Anterior cingulate cortex (tissue), 58 donors: ENCODE measurements at places on chromosomes 3 and 15.

GRCh38 chr15:33425142-33425541 is 114.4 kb downstream of the RYR3 start:
- no peak for DNase-seq

DNA sequence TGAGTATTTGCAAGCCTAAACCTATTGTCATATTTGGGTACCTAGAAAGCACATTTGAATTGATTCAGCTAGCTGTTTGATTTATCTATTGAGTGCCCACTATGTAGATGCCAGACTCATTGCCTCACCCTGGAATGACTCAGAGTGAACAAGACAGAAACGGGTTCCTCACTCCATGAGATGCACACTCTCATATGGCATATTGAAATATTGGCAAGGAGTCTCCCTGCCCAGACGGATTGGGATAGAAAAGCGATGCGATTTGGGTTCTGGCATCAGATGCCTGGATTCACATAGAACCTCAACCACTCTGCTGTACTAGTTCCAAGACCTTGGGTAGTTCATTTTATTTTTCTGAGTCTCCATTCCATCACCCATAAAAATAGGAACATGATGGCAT is 22.5 kb downstream of the LRRN1 start:
- no peak for DNase-seq

DNA sequence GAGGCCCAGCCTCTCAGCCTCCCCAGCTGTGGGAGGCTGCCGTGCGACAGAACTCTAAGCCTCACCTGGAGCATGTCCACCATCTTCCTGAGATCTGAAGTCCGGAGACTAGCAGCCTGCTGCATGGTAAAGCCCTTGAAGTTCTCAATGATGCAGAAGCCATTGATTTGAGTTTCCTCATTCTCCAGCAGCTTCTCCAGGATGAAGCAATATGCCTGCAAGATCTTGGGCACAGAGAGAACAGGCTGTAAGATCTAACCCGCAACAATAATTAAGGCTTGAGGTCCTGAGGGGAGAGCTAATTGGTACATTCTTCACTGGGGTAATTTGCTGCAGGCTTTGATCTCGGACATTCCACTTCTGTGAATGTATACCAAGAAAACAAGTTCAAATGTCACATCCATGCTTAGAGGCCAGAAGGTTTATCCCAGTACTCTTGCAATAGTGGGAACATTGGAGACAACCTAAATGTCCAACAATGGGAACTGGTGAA is 9.7 kb downstream of the RLBP1 start:
- DNase-seq: no peak

- no peak for DNase-seq
Observed at GRCh38 chr3:43126536-43126935, 20.7 kb upstream of the POMGNT2 start.

GRCh38 chr3:177358977-177359592 is 161.8 kb upstream of the TBL1XR1 start:
- no peak for DNase-seq

DNA sequence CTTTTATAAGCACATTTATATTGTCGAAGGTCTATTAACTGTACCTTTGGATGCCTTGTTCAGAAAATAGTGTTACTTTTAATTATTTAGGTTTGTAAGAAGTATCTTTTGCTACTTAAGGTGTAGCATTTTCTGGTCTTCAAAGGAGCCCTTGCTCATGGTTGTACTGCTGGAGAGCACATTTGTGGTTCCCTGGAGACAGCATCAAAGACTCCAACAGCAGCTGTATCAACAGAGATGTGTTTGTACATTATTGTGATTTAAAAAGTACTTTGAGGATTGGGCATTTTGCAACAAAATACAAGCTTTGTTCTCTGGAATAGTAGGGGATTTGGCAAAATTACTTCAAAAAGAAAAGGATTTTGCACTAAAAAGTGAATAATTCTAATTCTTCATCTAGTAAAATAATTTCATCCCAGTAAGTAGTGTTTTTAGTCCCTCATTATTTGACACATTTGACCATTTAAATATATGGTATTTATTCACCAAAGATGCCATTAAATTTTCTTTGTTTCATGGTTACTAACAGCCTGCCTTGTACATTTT is 16.5 kb downstream of the TBC1D23 start:
- DNase-seq: no peak

- no peak for DNase-seq
Observed at GRCh38 chr15:31852933-31853799, 177.1 kb upstream of the CHRNA7 start.

DNA sequence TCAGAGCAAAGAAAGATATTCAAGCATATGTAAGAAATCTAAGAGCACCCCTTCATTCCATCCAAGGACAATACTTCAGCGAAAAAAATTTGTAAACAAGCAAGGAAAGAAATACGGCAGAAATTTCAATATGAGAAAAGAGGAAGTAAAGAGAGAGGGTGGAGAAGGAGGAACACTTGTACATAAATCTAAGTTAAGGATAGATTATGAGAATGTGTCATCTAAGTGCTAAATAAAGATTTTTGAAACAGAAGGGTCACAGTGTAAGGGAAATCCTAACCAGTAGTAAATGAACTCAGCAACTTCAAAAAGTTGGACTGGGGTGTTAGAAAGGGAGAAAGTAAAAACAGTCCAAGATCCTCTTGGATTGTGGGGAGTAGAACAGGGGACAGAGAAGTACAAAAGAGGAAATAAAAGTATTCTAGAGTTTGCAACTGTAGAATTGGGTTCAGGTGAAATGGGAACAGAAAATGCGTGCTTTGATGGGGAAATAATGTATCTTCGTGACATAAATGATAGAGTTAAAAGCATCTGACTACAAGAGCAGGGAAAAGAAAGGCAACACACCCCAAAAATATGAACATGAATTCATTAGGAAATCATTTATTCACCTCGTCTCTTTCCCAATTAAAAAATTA is 68.5 kb upstream of the ATP13A5 start:
- DNase-seq: no peak

DNA sequence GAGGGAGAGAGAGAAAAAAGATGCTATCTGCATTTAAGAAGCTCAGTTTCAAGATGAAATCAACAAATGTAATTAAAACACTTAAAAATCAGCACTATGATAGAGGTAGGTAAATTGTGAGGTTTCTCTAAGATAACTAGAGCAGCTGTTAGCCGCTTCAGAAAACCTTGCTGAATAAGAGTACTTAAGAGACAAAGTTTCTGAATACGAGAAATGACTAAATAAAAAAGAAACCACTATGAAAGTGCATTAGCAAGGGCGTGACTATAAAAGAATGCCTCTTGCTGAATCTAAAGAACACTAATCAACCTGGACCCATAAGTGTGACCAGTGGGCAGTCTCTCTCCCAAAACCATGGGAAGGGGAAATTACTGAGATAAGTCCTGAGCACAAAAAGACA is 41.8 kb downstream of the IQCB1 start:
- DNase-seq: no peak

GRCh38 chr15:72614810-72615532 is 39.5 kb upstream of the GOLGA6B start:
- no peak for DNase-seq

GRCh38 chr15:41606997-41607396 is 48.0 kb downstream of the TYRO3 start:
- DNase-seq: no peak

DNA sequence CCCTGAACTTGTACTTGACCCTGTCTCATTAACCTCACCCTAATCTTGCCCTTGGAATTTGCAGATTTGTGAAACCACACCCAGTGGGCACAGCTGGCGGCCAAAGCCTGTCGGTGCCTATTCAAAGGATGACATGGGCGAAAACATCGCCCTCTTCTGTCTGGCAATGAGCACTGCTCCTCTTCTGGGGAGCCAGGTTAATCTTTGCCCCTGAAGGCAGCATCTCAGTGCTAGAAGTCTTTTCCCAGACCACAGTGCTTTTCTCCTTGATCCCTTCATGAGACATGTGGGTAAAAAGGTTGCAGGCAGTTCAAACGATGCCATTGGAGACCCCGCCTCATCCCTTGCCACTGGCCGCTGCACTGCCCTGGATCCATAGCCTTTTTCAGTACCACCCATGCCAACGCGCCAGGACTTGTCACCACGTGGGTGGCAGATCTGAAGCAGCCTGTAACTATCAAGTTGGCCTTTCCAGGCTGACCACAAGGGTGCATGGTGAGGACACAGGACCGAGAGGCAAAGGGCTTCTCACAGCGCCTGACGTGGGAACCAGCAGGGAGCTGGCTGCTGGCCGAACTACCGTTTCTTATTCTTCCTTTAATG is 6.5 kb upstream of the DNASE1L3 start:
- DNase-seq: peak; percentile 21

GRCh38 chr3:68953816-68954444 is 21.6 kb upstream of the TAFA4 start:
- DNase-seq: no peak

DNA sequence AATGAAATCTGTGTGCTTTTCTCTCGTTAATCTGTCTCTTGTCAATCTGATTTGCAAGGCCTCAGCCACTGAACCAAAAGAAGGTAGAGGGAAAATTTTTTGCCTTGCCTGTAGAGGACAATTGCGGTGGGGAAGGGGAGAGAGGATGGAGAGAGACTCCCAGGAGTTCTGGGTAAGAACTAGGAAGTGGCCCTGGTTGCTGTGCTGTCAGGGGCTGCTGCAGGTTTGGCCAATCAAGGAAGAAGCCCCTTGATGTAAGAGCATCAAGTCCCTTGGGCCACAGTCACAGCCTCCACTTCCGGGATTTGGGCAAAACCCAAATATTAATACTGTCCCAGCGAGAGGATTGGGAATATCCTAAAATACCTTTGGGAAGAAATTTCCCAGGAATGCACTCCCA is 43.3 kb downstream of the TRANK1 start:
- no peak for DNase-seq

DNA sequence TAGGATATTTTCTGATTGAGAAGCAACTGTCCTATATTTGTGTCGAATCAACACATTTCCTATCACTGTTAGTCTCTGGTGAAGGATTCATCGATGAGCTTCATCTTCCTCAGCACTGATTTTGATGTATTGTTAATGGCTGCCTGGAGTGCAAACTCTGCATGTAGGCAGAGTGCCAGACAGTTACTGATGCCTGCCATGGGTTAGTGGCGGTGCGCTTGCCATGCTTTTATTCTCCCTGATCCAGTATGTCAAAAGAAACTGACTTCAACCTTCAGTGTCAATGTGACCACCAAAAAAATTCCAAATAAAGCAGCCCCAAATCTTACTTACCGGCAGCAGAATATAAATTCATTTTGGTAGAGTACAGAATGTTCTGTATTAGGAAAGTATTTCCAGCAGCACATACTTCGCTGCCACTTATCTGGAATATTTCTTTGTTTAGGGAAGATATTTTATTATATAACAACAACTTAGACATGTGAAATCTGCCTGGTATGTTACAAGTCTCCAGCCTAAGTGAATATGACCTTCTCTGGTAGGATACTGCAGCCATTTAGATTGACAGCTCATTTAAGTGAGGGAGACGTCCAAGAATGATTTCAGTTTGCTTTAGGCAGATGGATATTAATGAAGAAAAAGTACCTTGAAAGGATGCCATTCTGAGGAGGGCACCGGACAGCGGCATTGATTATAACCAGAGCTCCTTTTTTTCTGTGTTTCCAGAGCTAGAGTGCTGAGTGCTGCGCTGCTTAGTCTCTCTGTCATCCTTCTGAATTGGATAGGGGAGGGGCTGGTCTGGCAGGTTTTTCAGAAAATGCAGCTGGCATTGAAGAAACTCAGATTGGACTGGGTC is 59.9 kb downstream of the ARHGEF26 start:
- DNase-seq: no peak

DNA sequence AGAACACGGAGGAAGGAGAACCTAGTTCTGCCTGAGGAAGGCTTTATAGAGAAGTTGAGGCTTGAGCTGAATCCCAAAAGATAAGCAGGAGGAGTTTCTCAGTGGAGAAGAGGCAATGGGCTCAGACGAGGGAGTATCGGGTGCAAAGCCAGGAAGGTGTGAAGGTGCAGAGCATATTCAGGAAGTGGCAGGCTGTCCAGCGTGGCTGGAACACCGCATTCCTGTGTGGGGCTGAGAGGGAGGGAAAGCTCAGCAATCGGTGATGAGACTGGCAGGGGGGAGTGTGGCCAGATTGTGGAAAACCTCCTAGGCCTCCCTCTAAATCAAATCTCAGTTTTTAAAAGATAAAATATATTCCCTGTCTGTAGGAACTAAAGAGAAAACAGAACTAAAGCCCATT is 63.0 kb downstream of the ARHGAP31 start:
- DNase-seq: no peak

DNA sequence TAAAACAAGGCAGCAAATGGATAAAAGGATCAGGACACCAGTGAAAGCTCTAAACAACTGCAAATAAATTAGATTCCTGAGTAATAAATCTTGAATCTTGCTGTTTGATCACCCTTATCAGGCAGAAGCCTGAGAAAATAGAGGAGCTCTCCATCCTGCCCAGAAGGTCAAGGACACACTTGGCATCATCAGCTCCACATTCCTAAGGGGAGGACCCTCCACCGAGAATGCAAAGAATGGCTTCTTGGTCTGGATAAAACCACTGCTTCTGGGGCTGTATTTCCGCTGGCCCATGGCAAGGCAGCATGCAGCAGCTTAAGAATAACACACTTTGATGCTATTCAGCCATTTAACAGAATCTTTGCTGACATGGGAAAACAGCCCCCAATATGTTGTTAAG is 108.9 kb upstream of the TSC22D2 start:
- no peak for DNase-seq
